Mesenteric fat pad (tissue), 1 donor: ENCODE measurements at places on chromosomes 12 and 14.

- DNase-seq = no peak
Observed at GRCh38 chr12:43957732-43958372, 122.0 kb downstream of the TMEM117 start.

- DNase-seq = no peak
Observed at GRCh38 chr14:39368261-39368959, 63.8 kb downstream of the FBXO33 start.

- DNase-seq = peak; percentile 49
Observed at GRCh38 chr14:95286645-95287044, 33.1 kb downstream of the CLMN start.

DNA sequence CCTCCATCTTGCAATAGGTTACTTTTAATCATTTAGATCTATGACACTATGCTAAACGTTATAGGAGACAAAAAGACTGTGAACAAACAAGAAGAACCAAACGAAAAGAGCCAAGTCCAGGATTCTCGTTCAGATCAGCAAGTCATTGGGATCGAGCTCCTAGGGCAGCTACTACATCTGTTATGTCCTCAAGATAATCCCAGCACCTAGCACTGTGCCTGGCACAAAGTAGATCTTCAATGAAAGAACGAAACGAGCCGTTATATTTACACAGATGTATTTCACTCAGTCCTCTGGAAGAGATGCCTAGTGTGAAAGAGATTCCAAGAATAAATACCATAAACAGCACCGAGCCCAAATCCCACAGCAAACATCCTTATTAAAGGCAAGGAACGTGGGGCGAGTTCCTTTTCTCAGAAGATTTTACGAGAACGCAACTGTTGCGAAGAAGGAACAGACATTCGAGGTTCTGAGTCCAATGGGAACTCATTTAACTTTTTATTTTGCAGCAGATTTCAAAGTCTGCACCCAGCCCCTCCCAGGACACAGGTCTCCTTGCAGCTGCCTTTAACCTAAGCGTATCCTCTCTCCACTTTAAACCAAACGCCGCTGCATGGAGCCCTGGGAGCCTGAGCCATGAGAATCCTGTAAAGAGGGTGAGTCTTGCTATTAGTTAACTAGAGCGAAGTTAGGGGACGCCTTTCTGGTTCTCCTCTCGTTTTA is 544 bp upstream of the TDP1 start:
- DNase-seq = no peak

DNA sequence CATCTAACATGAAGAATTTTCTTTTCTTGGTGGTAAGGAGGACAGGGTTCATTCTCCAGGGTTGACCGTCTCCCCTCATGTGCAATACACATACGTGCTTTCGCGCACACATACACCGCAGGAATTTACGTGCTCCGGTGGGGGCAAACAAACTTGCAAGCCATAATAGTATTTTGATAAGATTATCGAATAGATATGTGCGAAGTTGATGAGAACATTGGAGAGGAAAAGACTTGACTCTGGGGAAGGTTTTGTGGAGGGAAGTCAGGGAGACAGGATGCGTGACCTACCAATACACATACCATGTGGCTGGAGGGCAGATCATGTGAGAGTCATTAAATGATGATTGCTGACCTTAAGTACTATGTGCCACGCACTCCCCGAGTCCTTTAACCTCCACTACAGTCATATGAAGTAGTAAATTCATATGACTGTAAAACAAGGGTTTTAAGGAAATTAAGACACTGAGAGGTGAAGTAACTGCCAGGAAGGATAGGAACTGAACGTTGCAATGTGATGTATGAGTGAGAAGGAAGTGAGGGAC is 921 bp downstream of the RAD51B start:
- DNase-seq = no peak

DNA sequence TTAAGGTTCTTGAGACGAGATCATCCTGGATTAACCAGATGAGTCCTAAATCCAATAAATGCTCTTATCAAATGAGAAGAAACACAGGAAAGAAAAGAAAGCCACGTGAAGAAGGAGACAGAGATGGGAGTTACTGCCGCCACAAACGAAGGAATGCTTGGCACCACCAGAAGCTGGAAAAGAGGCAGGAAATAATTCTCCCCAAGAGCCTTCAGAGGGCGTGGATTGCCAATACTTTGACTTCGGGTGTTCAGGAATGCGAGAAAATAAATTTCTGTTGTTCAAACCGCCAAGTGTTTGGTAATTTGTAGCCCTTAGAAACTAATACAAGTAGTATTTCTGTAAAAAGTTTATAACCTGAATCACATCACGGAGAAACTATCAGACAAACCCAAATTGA is 31.3 kb downstream of the ABCD2 start:
- DNase-seq = no peak

DNA sequence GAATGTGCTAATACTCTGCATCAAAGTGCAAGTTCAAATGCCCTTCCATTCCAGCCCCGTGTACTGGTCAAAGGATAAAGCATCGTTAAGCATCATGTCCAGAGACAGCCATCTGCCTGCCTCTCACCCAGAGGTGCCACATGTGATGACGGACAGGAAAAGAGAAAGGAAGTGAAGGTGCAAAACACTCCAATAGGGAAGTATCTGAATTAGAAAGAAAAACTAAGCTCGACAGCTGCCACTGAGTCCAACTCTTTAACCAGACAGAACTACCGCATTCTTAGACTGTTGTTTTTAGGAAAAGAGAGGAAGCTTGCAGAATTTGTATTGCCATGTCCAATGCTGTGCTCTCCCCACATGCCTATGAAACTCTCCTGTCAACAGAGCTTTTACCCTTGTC is 465.0 kb upstream of the SOX5 start:
- DNase-seq = no peak

- no peak for DNase-seq
Observed at GRCh38 chr12:54390668-54391551, 6.4 kb upstream of the ZNF385A start.

DNA sequence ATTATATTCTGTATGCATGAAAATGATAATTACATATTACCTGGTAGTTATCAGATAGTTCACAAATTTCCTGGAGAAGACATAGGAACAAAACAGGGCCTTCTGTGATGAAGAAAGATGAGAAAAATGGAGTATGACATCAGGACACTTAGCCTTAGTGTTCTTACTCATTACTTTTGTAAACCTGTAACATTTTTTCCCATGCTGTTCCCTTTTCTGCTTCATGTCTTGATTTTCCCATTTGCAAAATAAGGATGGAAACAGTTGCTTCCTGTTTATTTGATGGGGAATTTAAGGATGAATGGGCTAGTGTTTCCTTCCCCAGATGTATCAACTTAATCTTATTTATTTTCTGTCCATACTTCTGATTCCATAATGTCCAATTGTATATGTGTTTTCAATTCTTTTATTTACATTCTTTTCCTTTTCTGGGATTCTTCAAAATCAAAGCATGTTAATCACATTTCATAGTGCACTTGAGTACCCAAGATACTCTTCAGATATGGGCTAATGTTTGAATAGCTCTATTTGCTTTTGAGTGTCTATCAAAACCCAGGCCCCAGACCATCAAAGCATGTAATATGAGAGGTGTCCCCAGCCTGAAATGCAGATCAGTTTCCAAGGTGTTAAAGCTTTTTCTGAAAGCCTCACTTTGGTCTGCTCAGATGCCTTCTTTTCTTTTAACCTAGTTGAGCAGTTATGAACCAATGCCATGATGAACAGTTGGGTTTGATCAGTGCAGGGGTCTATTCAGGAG is 260.5 kb downstream of the RAD51B start:
- no peak for DNase-seq

DNA sequence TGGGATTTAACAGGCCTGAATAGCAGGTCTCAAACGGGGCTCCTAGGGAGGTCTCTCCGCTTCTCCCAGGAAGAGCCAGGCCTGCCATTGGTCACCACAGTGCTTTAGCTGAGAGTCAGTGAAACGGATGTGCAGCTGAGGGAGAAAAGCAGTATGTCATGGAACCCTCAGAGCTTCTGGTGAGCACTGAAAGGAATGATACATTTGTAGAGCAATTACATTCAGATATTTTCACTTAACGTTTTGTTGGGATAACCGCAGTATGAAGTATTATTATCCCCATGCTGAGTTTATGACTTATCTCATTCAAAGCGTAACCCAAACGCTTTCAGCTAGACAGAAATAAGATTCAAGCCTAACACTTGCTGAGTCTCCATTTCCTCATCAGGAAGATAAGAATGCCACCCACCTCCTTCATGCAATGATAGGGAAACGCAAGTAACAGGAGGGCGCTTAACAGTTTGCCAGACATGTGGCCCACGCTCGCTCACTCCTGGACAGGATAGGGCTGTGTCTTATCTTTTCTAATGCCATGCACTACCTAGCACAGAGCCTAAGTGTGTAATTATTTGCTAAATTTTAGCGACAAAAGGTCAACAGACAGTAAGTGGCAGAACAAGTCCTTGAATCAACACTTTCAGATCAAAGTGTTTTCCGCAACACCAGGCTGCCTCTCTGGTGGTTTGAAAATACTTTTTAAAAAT is 28.2 kb downstream of the DAD1 start:
- no peak for DNase-seq

DNA sequence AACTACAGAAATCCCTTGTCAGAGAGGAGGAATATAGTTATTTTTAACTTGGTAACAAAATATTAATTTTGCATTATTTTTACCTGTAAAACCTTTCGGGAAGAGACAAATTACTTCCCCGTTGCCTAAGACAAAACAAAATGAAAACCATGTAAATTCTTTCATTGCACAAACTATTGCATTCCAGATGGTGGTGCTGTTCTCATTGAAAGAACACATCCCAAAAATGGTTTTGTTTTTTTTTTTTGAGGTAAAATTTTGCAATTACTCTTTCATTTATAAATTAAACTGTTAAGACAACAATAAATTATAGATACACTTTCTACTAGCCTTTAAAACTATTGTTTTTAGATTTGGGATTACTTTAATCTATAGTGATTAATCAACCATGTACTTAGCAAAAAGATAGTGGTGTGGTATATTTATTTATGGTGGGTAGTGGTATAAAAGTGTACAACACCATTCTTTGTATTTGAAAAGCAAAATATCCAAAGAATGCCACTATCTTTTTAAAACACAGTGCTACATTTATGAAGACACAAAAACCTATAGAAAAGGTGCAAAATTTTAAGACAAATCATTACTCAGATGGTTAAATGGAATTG is 115.5 kb downstream of the SLC38A1 start:
- no peak for DNase-seq
